ENCODE measurements at places on chromosomes 12 and 14. TPM values are rescaled to one million over a fixed set of nuclear protein-coding genes. Genes with fewer than 3 reads are reported as not detected.

- no peak for DNase-seq
- H3K36me3 ChIP-seq, result no peaks in the 10 kb centered on the region
- no peak overlapping the region for H3K4me3 ChIP-seq
Observed at GRCh38 chr12:65832217-65832616, 7.9 kb downstream of the HMGA2 start.

DNA sequence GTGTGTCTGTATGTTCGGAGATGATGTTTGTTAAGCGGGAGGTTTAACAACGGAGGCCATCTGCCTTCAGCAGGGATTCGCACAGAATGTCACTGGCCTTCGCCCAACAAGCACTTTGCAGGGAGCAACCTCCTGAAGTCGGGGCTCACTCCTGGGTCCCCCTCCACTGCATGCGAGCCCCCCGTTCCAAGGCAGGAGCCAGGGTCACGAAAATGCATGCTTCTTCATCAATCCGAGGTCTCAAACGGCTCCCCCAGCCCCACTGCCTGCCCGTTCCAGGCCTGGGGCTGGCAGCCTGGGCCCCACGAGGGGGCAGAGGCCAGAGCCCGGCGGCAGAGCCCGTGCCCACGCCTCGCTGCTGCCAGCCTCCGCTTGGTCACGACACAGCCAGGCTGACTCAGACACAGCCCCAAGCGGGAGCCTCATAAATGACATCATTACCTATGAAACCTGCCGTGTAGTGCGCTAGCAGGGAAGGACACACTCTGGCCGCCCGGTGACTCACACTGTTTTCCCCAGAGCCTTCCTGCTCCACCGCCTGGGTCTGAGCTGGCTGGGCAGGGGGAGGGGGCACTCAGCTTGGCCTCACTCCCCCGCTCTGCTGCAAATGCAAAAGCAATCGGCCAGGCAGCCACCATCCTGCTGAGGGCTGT, 169.5 kb upstream of the RTL1 start:
- H3K27ac ChIP-seq, result peak overlapping the region; percentile 13
- H3K4me1 ChIP-seq, result peaks cover 59% of the 10 kb centered on the region
- peaks cover 54% of the 10 kb centered on the region for H3K36me3 ChIP-seq
- H3K27me3 ChIP-seq, result peaks cover 17% of the 10 kb centered on the region

- H3K27me3 ChIP-seq, result peaks cover 24% of the 10 kb centered on the region
- peak overlapping the region; percentile 95 for H3K27ac ChIP-seq
- H3K4me1 ChIP-seq, result peaks cover 52% of the 10 kb centered on the region
Observed at GRCh38 chr12:54044425-54045103, 9.1 kb upstream of the HOXC4 start.

DNA sequence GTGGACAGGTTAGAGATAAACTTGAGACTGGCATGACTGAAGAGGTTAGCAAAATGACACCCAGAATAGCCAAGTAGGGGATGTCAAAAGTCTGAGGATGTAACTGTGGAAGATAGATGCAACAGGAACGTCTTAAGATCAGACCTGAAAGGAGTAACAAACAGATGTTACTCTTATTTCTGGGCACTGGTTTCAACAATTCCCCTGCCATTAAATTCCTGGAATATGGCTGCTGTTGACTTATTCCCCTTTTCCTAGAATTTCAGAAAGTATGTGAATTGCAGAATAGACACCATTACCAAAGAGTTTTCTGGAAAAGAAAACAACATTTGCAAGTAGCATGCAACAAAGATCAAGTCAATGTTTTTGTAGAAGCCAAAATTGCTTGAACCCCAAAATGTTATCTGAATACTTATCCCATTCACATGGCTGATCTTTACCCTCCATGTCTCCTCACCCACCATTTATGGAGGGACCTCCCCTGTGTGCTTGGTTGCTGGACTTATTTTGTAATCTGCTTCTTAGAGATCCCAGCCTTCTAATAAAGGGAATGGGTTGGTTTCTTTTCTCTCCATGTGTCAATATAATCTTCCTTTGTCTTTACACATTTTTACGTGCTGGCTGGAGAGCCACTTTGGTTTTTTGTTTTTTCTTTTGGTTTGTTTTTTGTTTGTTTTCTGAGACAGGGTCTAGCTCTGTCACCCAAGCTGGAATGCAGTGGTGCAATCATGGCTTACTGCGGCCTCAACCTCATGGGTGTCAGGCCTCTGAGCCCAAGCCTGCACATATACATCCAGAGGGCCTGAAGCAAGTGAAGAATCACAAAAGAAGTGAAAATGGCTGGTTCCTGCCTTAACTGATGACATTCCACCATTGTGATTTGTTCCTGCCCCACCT, 57.0 kb downstream of the BBS10 start:
- no peaks in the 10 kb centered on the region for H3K36me3 ChIP-seq
- peak overlapping the region; percentile 72 for H3K27ac ChIP-seq
- no peak overlapping the region for H3K4me3 ChIP-seq
- H3K27me3 ChIP-seq, result no peaks in the 10 kb centered on the region
- no peaks in the 10 kb centered on the region for H3K4me1 ChIP-seq

DNA sequence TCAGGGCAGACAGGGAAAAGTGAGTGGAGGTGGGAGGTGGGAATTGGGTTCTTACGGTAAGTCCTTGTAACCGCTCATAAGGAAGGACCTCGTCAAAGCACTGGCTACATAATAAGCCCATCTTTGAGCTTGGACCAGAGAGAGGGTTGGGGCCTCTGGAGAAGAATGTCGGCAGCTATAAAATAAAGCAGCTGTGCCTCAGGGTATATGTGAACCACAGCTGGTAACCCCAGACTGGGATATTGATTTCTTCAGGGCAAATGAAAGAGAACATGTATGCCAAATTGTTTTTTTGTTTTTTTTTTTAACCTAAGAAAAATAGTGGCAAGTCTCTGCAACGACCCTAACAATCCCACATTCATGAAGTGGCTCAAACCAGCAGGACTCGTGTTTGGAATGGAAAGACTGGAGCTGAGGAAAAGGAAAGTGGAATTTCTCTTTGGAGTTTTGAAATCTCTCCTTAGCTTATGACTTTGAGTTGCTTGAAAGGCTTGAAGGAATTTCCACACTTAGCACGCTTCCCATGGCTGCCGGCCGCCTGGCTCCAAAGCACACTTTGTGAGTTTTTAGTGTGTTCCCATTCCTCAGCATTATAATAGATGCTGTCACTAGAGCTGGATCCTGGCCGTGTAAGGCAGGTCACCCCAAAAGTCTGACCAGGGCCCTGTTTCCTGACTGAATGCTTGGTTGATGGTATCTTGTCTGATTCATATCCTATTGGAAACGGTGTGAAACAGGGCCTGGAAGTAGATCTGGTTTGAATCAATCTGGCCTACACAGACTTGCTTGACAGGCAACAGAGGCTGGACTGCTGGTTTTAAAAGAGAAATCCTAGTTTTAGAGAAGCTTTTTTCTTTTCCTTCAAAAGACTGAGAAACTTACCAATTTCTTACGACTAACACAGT, 244.7 kb downstream of the MSRB3 start:
- no peak overlapping the region for H3K4me3 ChIP-seq
- H3K36me3 ChIP-seq, result no peaks in the 10 kb centered on the region
- H3K27ac ChIP-seq, result no peak overlapping the region
- H3K27me3 ChIP-seq, result no peaks in the 10 kb centered on the region

- peaks cover 5% of the 10 kb centered on the region for H3K27me3 ChIP-seq
- H3K4me3 ChIP-seq, result no peak overlapping the region
- H3K4me1 ChIP-seq, result no peaks in the 10 kb centered on the region
- no peaks in the 10 kb centered on the region for H3K36me3 ChIP-seq
Observed at GRCh38 chr12:51033048-51033447, 6.9 kb upstream of the SLC11A2 start.

The L2HGDH gene
- total RNA-seq, result 7.0 TPM

The OASL gene
- total RNA-seq, result 0.09 TPM

The SLCO1A2 gene
- total RNA-seq, result not detected
